ENCODE measurements at places on chromosomes 1 and 21.

DNA sequence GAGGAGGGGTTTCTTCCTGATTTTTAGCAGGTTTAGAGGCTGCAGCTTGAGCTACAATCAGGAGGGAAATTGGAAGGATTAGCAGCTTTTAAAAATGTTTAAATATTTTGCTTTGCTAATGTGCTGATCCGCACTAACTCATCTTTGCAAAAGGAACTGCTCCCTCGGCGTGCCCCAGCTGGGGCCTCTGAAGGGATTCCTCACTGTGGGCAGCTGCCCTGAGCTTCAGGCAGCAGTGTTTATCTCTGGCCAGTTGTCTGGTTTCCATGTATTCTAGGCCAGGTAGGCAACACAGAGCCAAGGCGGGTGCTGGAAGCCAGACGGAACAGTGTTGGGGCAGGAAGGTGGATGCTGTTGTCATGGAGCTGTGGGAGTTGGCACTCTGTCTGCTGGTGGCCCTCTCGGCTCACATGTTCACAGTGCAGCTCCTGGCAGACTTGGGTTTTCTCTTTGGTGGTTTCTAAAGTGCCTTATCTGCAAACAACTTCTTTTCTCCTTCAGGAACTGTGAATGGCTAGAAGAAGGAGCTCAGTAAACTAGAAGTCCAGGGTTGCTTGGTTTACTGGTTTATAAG lies 18.9 kb downstream of the NECAP2 start:
- DNase-seq = no peak

- no peak for DNase-seq
These were observed 6.7 kb downstream of the VWA1 start for GRCh38 chr1:1442069-1442770.

GRCh38 chr1:147612366-147612765 lies 58.0 kb downstream of the ACP6 start:
- no peak for DNase-seq

- no peak for DNase-seq
These were observed 89.2 kb downstream of the GPR88 start for GRCh38 chr1:100627054-100627716.

DNA sequence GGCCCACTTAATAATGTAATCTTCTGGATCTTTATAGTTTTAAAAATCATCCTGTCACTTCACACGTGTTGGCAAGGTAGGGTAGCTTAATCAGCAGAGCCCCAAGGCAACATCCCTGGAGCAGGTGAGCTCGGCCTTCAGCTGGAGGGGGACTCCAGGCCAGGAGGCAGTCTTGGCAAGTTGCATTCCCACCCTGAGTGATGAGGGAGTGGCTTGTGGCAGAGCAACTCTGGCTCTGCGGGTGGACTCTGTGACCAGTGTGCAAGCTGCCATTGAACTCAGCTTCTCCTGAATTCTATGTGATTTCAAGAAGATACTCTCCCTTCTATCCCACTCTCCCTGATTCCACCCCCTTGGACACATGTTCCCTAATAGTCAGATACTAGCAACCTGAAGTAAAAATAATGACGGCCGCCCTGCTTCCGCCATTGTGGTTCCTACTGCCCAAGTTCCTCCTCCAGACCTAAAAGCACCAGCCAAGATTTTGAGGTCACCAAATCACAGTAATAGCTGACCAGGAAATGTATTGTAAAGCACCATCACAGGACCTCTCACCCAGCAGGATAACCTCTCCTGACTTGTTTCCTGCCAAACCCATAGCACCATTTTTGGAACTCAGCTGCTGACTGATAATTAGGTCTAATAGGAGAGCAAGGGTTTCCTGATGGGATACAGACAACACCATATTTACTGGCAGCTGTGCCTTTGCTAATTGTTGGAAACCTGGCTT lies 11.5 kb upstream of the LYST start:
- no peak for DNase-seq

- peak; percentile 9 for DNase-seq
These were observed 151.7 kb downstream of the SEC16B start for GRCh38 chr1:177817937-177818875.

DNA sequence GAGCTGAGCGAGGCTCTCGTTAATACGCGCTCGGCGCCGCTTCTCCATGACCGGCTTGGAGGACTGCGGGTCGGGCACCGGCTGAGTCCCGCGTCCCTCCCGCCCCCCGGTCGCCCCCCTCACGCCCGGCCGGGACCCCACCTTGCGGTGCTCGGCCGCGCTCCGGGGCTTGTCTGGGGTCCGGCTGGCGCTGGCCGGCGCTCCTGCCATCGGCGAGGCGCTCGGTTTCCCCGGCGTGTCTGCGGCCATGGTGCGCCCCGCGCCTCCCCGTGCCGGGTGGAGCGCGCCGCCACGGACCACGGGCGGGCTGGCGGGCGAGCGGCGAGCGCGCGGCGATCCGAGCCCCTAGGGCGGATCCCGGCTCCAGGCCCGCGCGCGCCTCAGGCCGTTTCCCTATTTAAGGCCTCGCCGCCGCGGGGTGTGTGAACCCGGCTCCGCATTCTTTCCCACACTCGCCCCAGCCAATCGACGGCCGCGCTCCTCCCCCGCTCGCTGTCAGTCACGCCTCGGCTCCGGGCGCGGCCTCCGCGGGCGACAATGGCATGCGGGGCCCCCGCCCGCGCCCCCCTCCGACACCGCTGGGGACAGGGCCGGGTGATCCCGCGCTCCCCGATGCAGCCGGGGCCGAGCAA lies at the start of gene HES4:
Gene HES4 (minus strand): TSS at position 373 of the 632 bp plus-strand sequence. CDS start 124 bp downstream, at position 249.
- DNase-seq = no peak

- DNase-seq = peak; percentile 98
These were observed at the start of gene MAPKAPK2 for GRCh38 chr1:206684478-206685333. MAPKAPK2 (plus strand) TSS chr1:206684905; CDS start chr1:206685230, 325 bp downstream.

GRCh38 chr1:106944721-106945120 lies 111.8 kb upstream of the PRMT6 start:
- DNase-seq = no peak

- no peak for DNase-seq
These were observed 276.7 kb downstream of the KCNH1 start for GRCh38 chr1:210857146-210857663.

- no peak for DNase-seq
These were observed 61.4 kb downstream of the VWA5B1 start for GRCh38 chr1:20351911-20352701.

Measured in GM19239 (cell line).